Mammary epithelial cell (primary cell): ENCODE measurements at places on chromosomes 7 and 10. TPM values are rescaled to one million over a fixed set of nuclear protein-coding genes. Genes with fewer than 3 reads are reported as not detected.

- peak; percentile 94 for DNase-seq
Observed at GRCh38 chr10:75294866-75295701, 59.3 kb upstream of the COMTD1 start.

- no peak for DNase-seq
Observed at GRCh38 chr10:83915801-83916200, 223.5 kb upstream of the GHITM start.

The FERD3L gene
- total RNA-seq, result not detected

The GIMAP1 gene
- not detected in 2 replicates for total RNA-seq
